Activated CD4-positive, alpha-beta T cell treated with anti-CD3 and anti-CD28 coated beads, Interleukin-2, Interleukin-6, amounts not matched to agents 100 ng/mL and 50 ng/mL, durations not matched to agents 16 hours and 8 hours (primary cell): ENCODE measurements at places on chromosomes 1 and 21.

GRCh38 chr1:156959925-156960324, 39.5 kb downstream of the LRRC71 start:
- no peak for DNase-seq

- no peak for DNase-seq
These were observed 128.8 kb downstream of the RRAGC start for GRCh38 chr1:38730511-38731397.

GRCh38 chr1:117599286-117600221, 6.3 kb upstream of the TENT5C start:
- DNase-seq = no peak

- no peak for DNase-seq
These were observed 17.1 kb downstream of the CCN1 start for GRCh38 chr1:85597709-85598108.

GRCh38 chr1:150596976-150597375, 17.6 kb upstream of the MCL1 start:
- DNase-seq = no peak

DNA sequence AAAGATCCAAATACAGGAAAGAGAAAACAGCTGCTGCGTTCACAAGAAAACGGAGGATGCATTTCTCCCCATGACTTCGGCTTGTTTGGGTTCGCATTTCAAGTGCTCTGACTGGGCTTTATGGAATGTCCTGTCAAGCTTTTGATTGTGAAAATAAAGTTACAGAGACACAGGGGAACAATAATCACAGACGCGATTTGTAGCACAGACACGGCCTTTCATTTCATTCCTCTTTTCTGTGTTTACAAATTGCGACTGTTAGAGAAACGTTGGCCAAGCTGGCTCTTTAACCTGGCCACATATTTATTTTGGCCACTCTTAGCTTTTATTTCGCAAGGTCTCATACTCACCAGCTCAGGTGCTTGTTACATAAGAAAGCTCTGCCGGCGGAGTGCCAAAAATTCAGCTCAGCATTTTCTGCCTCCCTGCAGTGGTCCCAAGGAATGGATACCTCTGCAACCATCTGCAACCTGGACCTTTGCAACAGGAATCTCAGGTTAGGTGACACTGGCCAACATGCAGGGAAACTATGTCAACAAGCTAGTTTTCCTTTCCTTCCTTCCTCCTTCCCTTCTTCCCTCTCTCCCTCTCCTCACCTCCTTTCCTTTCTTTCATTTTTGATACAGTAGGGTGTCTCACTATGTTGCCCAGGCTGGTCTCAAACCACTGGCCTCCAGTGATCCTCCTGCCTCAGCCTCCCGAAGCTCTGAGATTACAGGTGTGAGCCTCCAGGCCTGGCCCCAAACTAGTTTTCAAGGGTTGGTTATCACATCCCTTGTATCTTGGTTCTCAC, 58.2 kb upstream of the SLC45A1 start:
- no peak for DNase-seq

DNA sequence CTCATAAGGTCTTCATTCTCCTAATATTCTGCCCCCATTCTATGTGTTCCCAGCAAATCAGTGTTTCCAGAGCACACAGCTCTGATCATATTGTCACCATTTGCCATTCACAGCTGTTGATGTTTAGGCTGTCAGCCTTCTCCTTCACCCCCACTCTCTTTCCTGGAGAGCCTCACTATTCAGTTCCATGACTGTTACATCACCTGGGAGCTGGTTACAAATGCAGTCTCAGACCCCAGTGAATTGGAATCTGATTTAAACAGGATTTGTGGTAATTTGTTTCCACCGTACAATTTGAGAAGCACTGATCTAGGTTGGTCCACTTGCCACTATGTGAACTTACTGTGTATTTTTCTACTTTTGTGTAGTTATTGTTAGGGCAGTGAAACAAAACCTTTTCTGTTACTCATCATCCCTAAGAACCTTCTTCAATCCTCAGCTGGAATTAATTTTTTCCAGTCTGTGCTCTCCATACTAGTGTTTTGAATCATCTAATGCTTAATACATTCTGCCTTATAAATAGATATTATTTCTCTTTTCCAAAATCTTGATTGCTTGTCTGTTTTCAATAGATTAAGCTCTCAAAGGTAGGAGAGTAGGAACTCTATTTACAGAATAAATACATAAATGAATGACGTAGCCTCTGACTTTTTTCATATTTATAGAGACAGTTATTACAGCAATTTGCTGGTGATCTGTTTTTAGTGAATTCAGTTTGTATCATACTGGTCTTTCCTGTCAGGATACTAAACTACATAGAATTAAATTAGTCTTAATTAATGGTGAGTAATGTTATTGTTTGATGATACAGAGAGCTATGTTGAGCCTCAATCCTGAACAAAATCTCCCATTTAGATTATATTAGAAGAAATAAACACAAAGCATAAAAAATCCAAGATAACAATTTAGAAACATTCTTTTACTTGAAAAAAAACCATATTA, 8.1 kb downstream of the SNX7 start:
- no peak for DNase-seq

DNA sequence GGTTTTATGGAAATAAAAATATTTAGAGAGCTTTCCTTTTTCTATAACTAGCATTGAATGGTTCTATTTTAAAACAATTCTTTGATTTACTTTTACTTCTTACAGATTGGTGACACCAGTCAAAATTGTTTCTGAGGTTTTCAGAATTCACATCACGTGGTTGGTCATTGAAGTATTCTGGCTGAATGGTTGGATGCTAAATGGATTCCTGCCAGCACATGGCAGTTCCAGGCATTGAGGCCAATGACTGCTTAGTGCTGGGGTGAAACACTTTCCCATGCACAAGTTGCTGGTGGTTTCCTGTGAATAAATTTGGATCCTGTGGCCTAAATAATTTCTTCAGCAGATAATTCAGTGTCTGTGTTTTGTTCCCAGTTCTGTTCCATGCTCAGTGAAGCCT, 20.6 kb downstream of the NCAM2 start:
- DNase-seq = no peak

DNA sequence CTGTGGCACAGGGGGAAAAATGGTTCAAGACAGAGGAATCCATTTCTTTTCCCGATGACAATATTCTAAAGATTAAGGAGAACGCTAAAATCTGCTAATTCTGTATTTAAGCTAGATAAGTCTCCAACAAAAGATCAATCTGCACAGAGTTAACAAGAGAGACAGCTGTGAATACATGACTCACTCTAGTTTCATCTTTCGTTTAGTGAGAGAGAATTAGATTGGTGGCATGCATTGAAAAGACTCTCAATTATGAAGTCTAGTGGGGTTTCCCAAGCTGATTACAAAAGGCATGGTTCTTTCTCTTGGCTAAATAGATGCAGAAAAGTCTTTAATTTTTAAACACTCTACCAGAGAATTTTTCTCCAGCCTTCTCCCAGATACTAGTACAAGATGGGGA, 34.4 kb downstream of the CAPN9 start:
- DNase-seq = no peak

DNA sequence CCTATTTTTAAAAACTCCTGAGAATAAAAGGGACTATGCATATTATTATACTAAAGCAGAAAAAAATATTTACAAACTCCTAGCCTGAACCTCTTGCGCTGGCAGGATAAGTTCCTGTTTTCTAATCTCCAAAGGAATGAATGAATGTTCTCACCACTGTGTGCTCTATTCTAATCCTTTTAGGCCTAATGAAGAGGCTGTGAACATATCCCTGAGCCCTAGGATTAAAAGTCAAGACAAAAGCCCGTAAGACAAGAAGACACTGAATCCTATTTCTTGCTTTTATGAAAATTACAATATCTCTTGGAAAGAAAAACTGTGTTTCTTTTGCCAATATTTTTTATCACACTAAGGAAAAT, 317.5 kb downstream of the HHAT start:
- DNase-seq = no peak
